Inflammatory macrophage (primary cell): ENCODE measurements at places on chromosomes 5 and 9.
A peak's percentile ranks its signal among the peaks of the same experiment; 100 is the strongest.

DNA sequence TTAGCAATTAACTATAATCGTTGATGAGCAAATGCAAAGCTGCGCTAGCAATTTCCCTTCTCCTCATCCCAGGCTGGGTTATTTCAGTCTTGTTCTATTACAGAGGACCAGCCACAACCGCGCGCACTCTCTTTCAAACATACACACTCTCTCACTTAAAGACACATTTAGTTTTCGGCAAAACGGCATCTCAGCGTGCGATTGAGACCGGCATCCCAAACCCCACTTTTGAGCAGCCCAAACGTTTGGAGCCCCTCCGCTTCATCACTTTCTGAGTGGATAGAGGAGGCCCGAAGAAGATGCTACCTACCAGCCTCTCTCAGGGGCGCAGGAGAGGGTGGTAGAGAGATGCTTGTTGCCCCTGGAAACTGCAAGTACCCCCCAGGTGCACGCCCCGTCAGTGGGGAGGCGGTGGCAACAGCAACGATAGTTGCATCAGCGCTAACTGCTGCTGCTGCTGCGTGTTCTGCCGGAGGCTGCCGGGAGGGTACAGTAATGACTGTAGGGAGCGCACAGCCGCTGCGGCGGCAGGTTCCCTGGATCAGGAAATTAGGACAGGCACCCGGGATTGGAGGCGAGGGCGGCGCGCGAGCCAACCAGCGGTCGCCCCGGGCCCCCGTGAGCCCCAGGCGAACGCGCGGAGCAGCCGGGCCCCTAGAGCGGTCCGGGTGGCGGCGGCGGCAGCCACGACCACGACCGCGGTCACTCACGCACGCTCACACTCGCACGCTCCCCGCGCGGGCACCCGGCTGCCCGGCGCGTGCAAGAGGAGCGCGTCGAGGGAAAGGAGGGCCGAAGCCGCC, 467 bp upstream of the VLDLR start:
- peak; percentile 34 for DNase-seq

DNA sequence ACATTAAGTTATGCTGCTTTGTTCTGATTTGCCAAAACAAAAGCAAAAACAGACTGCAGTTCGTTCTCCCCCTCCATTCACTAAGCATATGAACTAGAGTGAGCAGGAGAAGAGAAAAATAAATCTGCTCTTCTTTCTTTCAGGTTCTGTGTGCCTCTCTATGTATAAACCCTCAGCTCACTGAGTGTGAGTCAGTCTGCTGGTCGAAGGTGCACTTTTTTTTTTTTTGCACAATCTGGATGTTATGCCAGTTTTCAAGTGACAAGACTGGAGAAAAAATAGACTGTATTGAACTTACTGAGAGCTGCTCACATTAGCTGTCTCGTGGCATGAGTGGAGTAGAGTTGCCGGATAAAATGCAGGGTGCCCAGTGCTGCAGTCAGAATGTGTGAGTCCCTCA, 244.6 kb upstream of the ATP10B start:
- no peak for DNase-seq

- no peak for DNase-seq
These were observed 169.9 kb downstream of the PARP8 start for GRCh38 chr5:50836356-50836755.

- no peak for DNase-seq
These were observed 1.2 kb downstream of the FBXO10 start for GRCh38 chr9:37575001-37575400.

DNA sequence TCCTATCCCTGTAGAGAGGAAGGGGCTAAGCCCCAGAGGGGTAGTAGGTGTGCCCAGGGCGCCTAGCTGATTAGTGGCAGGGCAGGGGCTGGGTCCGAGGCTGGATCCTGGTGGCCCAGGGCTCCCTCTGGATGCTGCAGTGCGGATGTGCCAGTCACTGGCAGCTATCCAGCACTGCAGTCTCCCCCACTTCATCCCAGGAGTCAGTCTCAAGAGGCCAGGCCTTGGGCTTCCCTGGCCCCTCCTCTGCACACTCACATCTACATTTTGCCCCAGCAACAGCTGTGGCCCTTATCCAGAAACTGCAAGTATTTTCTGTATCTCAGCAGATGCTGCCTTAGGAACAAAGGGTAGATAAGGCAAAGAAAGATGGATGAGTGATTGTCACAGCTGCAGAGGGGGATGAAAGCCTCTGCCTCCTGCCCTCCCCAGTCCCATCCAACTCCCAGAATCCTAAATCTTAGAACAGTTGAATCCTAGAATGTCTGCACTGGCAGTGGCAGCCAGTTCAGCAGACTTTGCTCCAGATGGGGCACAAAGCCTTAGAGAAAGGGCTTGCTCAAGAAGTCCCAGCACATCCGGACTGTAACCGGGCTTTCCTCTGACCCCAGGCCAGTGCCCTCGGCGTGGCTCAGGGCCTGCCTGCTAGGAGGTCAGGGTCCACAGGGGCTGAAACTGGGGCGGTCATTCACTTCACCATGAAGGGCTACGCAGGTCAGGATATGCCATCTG, 1.6 kb downstream of the ANXA6 start:
- DNase-seq: peak; percentile 7

GRCh38 chr9:8916771-8917170, 1117.2 kb upstream of the DMAC1 start:
- DNase-seq: no peak

DNA sequence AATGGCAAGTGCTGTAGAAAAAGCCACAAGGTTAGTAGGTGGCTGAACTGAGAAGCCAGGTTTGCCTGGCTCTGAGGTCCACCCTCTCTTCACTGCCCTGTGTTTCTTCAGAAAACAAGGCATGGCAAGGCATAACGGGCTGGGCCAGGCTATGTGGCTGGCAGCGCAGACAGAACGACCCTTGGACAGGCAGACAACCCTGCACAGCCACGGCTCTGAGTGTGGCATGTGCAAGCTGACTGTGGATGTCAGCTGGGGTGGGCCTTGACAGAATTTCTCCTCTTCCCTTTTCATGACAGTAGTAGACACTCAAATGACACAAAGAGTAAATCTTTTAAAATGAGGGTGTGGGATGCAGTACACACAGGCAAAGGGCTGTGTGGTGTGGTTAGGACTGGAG, 81.7 kb downstream of the MACROH2A1 start:
- no peak for DNase-seq

- DNase-seq: no peak
These were observed 49.8 kb upstream of the ANGPTL2 start for GRCh38 chr9:127172066-127172707.

GRCh38 chr5:14174230-14174636, 31.1 kb downstream of the TRIO start:
- DNase-seq: peak; percentile 59

GRCh38 chr5:148956477-148957385, 106.1 kb downstream of the SH3TC2 start:
- DNase-seq: no peak

- peak; percentile 49 for DNase-seq
These were observed 3.9 kb downstream of the NIPAL4 start for GRCh38 chr5:157463621-157464518.

DNA sequence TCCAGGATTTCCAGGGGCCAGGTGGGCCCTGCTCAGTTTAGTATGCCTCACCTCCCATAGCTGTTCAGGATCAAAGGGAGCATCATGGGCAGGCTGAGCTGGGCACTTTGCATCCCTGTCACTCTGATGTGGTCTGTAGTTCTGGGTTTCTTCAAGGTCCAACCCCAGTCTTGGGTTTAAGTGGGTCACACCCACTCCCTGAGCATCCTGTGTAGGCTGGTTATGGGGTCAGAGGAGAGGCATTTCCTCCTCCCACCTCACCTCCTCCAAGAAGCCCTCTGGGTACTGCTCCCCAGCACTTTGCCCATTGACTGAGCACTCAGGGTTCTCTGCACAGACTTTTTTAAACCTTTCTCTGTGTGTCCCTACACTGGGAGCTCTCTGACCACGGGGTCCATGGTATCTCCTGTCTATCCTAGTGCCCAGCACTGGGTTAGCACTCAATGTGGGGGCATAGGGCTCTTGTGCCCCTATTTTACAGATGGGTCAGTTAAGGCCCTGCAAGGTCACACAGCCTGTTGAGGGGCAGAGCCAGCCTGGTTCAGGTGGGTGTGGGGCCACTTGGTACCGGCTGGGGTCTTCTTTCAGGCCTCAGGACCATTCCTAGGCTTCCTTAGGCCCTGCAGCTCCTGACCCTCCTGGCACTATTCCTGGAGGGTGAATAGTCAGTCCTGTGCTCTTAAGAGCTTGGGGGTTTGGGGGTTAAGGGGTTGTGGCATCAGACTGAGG, 19.0 kb downstream of the CXXC5 start:
- peak; percentile 42 for DNase-seq

DNA sequence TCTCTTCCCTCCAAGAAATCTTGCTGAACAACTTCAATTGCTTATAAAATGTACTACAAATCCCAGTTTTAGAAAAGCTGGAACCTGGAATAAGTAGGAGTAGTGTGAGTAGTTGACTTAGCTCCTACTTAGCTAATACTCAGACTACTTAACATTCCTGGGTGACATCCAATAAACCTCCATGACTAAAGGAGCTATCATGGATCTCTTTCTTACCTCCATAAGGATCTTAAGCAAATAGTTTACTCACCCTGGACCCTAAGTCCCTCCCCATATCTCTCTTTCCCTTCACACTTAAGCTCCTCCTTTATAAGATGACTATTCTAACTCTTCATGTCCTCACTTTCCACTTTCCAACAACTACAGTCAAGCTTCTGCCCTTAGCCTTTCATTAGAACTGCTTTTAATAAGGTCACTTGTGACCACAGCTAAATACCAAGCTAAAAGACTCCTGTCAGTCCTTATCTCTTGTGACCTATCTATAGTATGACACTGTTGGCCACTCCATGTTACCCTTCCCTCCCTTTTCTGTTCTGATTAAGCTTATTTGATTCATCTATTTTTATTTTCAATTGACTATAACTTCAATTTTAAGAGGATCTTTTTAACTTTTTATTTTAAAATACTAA, 194.9 kb downstream of the RFX3 start:
- DNase-seq: no peak

DNA sequence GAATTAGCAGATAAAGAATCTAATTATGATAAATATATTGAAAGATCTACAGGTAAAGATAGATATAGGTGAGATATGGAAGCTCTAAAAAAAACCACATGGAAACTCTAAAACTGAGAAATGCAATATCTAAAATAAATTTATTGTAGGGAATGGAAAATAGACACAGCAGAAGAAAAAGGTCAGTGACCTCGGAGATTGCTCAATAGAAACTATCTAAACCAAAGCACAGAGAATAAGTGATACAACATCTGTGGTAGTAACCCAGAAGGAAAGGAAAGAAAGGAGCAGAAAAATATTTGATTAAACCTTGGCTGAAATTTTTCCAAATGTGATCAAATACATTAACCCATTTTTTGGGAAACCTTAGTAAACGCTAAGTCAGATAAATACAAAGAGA, 43.1 kb upstream of the GLIPR2 start:
- no peak for DNase-seq

GRCh38 chr5:165263536-165263935, 1758.1 kb downstream of the MAT2B start:
- DNase-seq: no peak

- no peak for DNase-seq
These were observed 395 bp downstream of the TLN1 start for GRCh38 chr9:35731415-35732184.

- DNase-seq: no peak
These were observed 16.7 kb downstream of the MVB12B start for GRCh38 chr9:126343271-126343700.

GRCh38 chr5:137660349-137660817, 75.5 kb downstream of the KLHL3 start:
- DNase-seq: peak; percentile 75

DNA sequence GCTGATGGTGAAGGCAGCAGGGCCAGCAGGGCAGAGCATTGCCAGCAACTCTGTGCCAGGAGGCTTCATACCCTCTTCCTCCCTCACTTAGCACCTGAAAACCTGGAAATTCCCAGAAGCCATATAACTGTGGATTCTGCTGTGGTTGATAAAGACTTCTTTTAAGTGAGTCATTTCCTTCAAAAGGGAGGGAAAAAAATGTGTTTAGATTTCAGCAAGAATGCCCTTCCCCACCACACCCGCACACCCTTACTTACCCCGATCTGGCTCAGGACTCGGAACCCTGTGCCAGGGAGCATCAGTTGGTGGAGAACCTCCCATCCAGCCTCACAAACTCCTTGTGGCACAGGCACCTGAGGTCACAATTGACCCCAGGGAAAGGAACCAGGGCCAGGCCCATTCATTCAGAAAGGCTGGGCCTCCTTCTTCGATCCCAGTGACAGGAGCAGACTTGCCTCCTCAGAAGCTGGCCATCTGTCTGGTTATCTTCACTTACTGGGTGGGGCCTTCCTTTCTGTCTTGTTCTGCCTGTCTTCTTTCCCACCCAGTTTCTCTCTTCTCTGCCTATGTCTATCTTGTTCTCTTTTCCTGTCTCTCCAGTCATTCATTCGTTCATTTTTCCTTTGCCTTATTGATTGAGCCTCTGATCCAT, 62.6 kb downstream of the PLAC8L1 start:
- no peak for DNase-seq

DNA sequence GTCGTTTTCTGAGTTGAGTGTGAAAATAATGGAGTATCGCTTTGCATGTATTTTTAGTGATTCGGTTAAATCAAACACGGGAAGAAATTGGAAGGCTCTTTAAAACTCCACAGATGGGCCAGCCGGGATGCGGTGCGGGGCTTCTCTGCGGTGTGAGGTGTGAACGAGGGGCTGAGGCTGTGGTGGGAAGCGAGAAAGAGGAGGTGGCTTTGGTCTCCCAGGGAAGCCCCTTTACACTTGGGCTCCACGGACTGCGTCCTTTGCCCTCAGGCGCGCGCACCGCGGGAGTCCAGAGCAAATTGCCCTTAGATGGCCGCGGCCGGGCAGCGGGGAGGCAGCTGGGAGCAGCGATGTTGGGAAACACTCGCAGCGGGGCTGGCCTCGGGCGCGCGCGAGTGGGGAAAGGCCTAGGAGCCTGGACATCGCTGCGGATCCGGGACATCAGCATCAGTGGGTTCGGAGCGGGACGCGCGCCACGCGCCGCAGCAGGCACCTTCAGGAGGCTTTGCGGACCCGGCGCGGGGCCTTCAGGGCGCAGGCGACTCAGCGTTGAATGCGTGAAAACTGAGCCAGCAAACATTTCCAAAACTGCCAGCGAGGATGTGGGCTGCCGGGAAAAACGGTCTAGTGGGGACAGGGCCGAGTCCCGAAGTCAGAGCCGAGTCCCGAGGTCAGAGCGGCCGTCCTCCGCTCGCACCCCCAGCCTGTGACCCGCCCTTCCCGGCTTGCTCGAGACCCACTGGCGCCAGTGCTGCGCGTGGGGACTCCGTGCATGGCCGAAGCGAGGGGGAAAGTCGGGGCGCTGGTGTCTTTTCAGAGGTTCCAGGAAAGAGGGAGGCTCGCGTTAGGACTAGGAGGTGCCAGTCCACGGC, 6.5 kb downstream of the IRX1 start:
- no peak for DNase-seq

- no peak for DNase-seq
These were observed 12.0 kb upstream of the HDHD3 start for GRCh38 chr9:113388833-113389232.

DNA sequence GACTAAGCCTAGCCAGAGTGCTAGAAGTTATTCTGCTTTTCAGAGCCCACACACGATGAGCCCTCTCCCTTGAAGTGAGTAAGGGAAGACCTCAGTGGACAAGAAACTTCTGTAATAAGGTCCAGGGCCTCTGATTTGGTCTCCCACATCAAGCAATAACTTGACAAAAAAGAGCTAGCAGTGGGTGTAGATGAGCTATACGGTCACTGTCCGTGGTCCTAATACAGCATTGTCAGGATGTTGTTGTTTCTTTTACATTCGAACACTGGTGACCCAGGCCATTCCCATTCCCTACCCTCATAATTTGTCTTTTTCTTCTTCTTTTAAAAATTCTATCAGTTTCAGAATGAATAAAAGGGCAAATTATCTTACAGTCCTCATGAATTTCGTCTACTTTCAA, 5.2 kb downstream of the PCSK1 start:
- no peak for DNase-seq
